ENCODE measurements at places on chromosomes 16 and 17.

- DNase-seq: no peak
Measured at GRCh38 chr17:39665642-39666224, 584 bp downstream of the TCAP start.

DNA sequence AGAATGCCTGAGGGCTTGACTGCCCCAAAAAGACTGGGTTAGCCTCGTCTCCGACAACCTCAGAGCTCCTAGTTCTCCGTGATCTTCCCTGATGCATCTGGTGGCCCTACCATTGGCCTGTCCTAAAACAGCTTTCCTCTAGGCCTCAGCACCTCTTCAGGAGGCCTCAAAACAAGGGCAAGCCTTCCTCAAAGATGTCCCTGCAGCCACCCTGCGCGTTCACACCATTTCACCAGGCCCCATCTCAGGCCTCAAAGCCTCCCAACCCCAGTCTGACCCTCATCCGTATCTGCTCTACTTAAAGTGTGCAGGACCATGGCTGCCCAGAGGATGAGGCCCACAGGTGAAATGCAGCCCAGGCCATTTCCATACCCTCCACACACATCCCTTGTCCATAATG, 7.4 kb downstream of the ALOXE3 start:
- DNase-seq: no peak

GRCh38 chr16:74929636-74930035, 55.3 kb downstream of the WDR59 start:
- no peak for DNase-seq

GRCh38 chr17:78529871-78530670, 47.1 kb downstream of the DNAH17 start:
- no peak for DNase-seq

DNA sequence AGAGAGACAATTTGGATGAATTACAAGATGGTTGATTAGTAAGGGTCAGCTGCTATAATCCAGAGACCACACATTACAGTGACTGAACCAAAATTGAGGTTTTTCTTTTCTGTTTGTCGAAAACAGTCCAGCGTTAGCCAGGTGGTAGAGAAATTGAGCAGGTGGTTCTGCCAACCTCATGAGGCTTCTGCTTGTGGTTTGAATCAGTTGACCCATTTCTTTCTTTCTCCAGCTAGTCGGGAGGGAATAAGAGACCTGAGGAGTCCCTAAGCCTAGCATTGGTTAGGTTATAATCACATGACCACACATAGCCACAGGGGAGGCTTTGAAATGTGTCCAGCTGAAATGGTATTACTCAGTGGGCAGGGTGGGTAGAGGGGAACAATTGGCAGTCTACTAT, 504.6 kb downstream of the HS3ST4 start:
- DNase-seq: no peak

- no peak for DNase-seq
Measured at GRCh38 chr16:69756705-69757104, 2.0 kb upstream of the NOB1 start.

All from activated naive CD4-positive, alpha-beta T cell (primary cell).